ENCODE measurements at places on chromosomes 7 and 10.

DNA sequence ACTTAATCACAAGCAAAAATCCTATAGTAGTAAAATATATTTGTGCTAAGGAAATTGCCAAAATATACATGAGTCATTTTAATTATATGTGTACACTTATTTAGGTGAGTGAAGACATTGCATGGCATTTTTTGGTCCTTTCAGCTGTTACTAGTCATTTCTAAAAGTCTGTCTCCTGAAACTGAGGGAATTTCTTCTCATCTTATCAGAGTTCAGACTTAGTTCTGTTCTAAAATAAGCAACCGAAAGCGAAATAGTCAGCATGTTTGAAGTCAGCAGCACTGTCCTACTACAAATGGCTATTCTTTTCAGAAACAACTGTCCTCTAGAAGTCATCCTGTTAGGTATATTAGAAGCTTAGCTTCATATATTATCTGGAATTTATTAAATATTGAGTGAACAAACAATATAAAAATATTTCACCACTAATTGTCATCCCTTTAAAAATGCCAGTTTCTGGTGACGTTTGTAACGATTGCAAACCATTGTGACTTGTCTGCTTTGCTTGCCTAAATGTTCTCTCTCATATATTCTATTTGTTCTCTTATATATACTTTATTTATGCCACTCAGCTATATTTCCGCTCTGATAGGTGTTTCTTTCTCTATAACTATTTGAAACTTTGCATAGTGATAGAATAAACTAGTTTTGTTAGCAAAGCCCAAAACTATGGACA, 227.4 kb upstream of the KAT6B start:
- DNase-seq, result no peak

GRCh38 chr10:46998192-46998591, 87.0 kb downstream of the PTPN20 start:
- no peak for DNase-seq

DNA sequence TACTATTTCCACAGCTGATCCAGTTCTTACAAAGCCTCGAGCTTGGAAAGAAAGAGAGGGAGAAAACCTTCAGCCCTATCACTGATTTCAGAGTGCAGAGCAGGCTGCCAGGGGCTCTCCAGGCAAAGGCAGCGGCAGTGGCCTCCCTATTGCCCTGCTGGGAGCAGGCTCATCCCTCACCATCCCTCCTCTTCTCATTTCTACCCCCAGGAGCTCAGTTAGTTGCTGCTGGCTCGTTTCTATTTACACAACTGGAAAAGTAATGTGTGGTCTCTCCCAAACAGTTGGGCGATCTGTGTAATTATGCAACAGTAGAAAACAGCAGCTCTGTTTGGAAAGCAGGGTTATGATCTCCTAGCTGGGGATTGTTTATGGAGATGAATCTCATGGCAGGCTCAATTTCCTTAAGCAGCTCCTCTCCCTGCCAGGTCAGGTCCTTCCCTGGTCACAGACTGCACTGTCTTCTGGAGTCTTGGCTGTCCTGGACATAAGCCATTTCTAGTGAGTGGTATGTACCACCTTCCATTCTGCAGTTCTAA, 28.7 kb upstream of the TNS3 start:
- DNase-seq, result no peak

GRCh38 chr7:139722604-139723003, 55.2 kb downstream of the HIPK2 start:
- no peak for DNase-seq

GRCh38 chr10:59585046-59585700, 124.5 kb downstream of the SLC16A9 start:
- DNase-seq, result no peak

GRCh38 chr10:15737656-15738055, 17.9 kb upstream of the ITGA8 start:
- no peak for DNase-seq

GRCh38 chr10:81031774-81032173, 494.1 kb downstream of the SH2D4B start:
- no peak for DNase-seq

GRCh38 chr10:92290076-92290836, 622 bp downstream of the CPEB3 start:
- peak; percentile 14 for DNase-seq

DNA sequence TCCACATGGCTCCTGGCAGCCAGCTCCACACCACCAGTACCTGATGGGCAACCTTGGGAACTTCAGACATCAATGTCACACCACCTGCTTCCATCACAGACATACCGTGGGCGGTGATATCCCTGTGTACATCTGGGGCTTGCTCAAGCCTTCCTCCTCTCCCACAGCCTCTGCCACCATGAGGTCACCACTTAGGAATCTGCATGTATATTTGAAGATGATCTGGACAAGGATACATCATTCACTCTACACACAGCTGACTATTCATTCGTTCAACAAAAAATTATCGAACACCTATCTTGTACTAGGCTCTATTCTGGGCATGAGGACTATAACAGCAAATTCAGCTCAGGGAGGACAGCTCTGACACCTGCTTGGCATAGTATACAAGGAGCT, 6.8 kb downstream of the DLG5 start:
- DNase-seq, result no peak

GRCh38 chr7:36894190-36894589, 169.9 kb upstream of the AOAH start:
- DNase-seq, result no peak

GRCh38 chr7:109179601-109180000, 609.9 kb downstream of the DNAJB9 start:
- DNase-seq, result no peak

GRCh38 chr10:130424418-130424817, 288.2 kb downstream of the GLRX3 start:
- DNase-seq, result no peak

- no peak for DNase-seq
These were observed 34.7 kb downstream of the SPOCK2 start for GRCh38 chr10:72053690-72054089.

GRCh38 chr10:88186335-88186734, 322.9 kb downstream of the PTEN start:
- no peak for DNase-seq

DNA sequence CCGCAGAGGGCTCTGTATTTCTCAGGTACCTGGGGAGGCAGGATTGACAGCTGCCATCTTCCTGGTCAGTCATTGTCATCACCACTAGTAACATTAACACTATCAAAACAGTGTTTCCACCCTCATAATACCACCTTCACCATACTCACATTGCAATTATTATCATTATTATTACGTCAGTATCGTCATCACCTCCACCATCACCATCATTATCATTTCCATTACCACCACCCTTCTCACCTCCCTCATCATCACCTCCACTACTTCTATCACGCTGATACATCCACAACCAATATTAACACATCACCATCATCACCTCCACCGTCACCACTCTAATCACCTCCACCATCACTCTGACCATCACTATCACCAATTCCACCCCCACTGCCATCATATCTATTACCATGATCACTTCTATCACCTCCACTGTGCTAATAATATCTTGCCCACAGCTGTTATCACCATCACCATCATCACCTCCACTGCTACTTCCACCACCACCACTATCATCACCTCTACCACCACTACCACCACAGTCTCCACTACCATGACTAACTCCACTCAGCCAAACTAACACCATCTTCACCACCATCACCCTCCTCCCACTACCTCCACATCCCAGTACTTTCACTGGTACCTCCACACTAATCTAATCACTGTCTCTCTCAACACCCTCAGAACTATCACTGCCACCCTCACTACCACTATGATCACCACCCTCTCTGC, 196.4 kb downstream of the RPS24 start:
- no peak for DNase-seq

DNA sequence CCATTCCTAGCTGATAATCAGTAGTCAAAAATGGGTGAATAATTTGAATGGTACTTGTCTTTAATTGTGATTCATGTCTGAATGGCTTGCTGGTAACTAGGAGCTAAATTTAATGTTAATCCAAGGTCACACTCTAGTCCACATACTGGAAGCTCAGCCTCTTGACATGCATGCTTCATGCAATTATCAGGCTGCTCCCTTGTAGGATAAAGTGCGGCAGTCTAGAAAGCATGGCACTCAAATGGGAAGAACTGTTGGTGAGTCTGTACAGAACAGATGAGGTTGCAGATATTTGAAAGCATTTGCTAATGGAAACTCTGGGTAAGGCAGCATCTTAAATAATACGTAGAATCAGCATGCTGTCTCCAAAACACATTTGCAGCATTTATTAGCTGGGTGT, 499.4 kb downstream of the AUTS2 start:
- DNase-seq, result no peak

DNA sequence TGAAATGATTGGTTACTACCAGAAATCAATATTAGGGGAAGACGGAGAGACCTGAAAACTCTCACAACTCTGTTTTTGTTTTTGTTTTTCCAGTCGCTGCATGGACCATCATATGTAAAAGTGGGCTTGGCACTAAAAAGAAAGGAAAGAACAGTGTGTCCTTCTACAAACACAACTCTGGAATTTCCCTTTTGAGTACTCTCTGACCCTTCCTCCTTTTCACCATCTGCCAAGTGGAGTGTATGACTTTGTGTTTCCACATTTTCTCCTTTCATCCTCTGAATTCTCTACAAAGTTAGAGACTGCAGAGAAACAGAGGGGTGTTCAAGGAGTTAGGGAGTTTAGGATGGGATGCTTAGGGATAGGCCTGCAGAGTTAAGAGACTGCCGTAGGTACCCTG, 92.0 kb downstream of the MDFIC start:
- DNase-seq, result no peak

DNA sequence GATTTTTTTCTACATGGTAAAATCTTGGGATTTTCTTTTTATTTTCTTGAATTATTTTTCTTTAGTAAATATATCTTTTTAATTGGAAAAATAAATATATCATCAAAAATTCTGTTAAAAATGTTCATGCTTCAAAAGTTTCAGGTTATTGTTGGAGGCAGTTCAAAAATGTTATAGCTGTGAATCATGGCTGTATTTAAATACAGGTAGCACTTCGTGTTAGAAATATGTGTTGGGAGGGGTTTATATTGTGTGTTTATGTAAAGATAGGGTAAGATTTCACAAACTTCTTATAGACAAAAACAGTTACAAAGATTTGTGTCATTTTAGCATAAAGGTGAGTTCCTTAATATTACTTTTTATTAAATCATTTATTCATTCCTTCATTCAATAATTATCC, 60.4 kb downstream of the HDAC9 start:
- DNase-seq, result no peak

DNA sequence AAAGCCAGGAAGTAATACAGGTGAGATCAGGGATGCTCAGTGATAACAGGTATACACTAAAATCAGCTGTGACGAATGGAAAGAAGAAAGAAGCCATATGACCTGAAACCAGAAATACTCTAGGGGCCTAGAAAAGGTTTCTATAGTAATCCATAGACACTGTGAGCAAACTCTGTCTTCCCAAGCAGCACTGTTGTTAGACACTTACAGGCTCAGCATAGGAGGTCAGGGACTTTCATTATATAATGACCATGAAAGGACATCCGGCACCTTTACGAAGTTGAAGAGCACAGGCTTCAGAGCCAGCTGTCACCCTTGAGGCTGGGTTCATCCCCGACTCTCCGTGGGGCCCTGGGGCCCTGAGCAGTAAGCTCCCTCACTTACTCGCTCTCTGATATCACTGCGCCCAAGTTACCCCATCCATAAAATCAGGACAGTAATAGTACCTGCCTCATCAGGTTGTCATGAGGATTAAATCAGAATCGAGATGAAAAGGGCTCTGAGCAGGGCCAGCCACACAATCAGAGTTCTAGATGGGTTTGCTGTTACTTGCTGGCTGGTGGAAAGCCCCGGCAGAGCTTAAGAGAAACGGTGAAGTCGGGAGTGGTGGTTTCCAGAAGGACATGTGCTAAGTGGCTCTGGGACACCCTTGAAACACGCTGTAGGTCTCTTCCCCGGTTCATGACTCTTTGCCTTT, 79.5 kb downstream of the ITIH5 start:
- no peak for DNase-seq

- DNase-seq, result no peak
These were observed 37.6 kb downstream of the KCNH2 start for GRCh38 chr7:150940431-150941102.

DNA sequence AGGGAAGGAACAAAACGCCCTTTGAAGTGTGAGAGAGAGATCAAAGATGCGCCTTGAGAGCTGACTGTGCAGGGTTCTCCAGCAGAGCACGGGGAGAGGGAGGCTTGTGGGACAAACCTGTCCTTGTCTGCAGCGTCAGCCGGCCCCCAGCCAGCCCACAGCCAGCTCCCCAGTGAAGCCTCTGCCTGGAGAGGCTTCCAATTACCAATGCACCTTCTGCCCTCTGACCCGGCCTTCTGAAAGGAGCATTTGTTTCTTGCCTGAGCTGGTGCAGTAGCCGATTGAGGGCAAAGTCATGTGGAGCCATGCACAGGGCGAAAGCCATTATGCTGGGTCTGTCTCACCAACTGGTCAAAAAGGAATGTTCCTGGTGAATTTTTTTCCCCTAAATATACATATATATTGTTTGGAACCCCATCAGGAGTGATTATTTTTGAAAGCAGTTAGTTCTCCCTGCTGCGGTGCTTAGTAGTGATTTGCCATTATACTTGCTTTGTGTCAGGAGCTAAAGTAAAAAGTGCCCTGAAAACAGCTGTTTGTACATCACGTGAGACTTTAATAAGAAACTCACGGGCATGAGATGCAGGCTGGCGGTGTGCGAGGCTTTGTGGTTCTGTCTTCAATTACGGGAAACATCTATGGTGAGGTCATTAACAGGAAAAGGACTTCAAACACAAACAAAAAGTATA, 268.6 kb downstream of the KLF6 start:
- no peak for DNase-seq

GRCh38 chr10:112429147-112429546, 17.6 kb downstream of the ZDHHC6 start:
- no peak for DNase-seq

- peak; percentile 24 for DNase-seq
These were observed 7.6 kb downstream of the NDST2 start for GRCh38 chr10:73803680-73804286.

- DNase-seq, result no peak
These were observed 479.1 kb upstream of the ZMIZ1 start for GRCh38 chr10:78589687-78590086.

- no peak for DNase-seq
These were observed 7.3 kb downstream of the AGFG2 start for GRCh38 chr7:100546129-100546925.

- no peak for DNase-seq
These were observed 3.1 kb upstream of the LHPP start for GRCh38 chr10:124458473-124458872.

DNA sequence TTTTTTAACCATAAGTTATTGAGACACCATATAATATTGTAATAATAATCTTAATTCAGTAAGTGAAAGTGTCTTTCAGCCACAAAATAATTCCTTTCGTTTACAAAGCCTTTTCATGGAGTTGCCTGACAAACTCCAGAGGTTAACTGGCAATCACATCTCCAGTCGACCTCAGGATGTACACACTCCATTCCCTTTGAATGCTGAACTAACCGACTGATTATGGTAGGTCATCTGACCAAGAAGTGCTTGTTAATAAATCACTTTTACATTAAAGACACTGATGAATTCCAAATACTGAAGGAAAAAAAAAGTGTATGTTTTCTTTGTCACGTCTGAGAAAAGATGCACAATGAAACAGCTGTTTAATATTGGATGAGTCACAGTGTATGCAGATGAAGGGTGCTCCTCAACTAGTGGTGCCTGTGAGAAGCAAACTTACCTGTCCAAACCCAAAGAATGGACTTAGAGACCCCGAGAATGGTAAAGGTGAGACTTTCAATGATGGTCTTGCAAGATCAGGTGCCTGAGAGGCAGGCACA, 348.1 kb upstream of the VWC2 start:
- no peak for DNase-seq

- DNase-seq, result peak; percentile 56
These were observed 11.9 kb downstream of the HNRNPF start for GRCh38 chr10:43396928-43397624.

GRCh38 chr10:5888843-5889623, 660 bp downstream of the ANKRD16 start:
- DNase-seq, result peak; percentile 32

Measured in T-helper 2 cell (primary cell).